ENCODE measurements at places on chromosomes 4 and X.

GRCh38 chrX:82775426-82775825 is 732.7 kb upstream of the POU3F4 start:
- no peak for DNase-seq

GRCh38 chr4:16772366-16772850 is 126.0 kb downstream of the LDB2 start:
- DNase-seq: no peak

DNA sequence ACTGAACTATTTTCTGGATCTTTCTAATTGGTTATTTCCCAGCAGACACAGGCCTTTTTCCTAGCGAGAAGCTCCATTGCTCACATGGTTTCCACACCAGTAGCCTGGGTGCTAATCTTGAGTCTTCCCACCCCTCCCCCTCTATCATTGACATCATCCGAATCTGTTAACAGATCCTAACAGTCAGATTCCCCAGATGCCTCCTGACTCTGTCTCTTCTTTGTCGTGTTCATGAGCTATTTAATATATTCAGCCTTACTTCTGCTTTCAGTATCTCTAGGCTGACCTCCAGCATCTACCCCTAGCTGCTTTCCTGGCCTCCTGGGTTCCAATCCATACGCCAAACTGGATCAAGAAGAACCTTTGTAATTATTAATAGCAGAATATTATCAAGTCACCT is 85.0 kb downstream of the CLNK start:
- DNase-seq: no peak

GRCh38 chrX:122583551-122583950 is 600.5 kb upstream of the GRIA3 start:
- no peak for DNase-seq

GRCh38 chr4:2333356-2333841 is 71.5 kb upstream of the MXD4 start:
- no peak for DNase-seq

Data from BE2C (cell line).